ENCODE measurements at places on chromosomes 1 and 21.

GRCh38 chr21:36437745-36438128 lies 42.2 kb downstream of the CLDN14 start:
- no peak for DNase-seq

GRCh38 chr21:45515241-45516061 lies 26.8 kb downstream of the SLC19A1 start:
- DNase-seq = no peak

- no peak for DNase-seq
Measured at GRCh38 chr1:93395195-93395594, 49.5 kb downstream of the DR1 start.

DNA sequence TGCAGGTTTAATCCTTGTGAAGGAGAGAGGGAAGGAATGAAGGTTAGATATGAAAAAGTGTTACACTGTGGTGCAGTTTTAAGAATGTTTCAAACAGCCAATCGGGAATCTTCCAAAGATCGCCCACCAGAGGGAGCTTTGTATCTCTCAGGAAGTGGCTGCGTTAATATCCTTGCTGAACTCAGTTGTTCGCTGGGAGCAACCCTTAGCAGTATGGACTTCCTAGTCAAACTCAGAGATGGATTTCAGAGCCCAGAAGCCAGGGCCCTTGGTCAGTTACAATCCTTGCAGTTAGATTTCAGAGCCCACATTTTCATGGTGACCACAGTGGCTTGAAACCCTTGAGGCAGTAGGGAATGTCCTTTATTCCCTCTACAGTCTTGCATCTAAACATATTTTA lies 136.2 kb downstream of the NTNG1 start:
- no peak for DNase-seq

DNA sequence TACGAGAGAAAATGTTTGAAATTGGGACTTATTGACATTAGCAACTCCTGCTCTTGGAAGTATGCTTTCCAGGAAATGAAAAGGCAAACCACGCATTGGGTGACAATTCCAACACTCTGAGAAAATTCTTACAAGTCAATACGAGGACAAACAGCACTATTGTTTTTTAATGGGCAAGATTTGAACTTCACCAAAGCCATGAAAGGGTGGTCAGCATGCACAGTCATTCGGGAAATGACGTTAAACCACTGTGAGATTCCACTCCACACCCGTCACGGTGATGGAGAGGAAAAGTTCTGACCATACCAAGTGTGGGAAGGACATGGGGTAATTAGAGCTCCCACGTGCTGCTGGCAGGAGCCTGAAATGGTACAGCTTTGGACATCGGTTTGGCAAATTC lies 12.2 kb upstream of the PRXL2B start:
- no peak for DNase-seq

- DNase-seq = no peak
Measured at GRCh38 chr1:47399846-47400155, 16.3 kb upstream of the FOXE3 start.

- no peak for DNase-seq
Measured at GRCh38 chr21:38798481-38798882, 7.2 kb upstream of the ETS2 start.

GRCh38 chr1:41792485-41792770 lies 126.3 kb downstream of the HIVEP3 start:
- DNase-seq = no peak

GRCh38 chr1:244165021-244165420 lies 113.9 kb downstream of the ZBTB18 start:
- DNase-seq = no peak

GRCh38 chr1:119987112-119987511 lies 82.3 kb downstream of the NOTCH2 start:
- DNase-seq = no peak

DNA sequence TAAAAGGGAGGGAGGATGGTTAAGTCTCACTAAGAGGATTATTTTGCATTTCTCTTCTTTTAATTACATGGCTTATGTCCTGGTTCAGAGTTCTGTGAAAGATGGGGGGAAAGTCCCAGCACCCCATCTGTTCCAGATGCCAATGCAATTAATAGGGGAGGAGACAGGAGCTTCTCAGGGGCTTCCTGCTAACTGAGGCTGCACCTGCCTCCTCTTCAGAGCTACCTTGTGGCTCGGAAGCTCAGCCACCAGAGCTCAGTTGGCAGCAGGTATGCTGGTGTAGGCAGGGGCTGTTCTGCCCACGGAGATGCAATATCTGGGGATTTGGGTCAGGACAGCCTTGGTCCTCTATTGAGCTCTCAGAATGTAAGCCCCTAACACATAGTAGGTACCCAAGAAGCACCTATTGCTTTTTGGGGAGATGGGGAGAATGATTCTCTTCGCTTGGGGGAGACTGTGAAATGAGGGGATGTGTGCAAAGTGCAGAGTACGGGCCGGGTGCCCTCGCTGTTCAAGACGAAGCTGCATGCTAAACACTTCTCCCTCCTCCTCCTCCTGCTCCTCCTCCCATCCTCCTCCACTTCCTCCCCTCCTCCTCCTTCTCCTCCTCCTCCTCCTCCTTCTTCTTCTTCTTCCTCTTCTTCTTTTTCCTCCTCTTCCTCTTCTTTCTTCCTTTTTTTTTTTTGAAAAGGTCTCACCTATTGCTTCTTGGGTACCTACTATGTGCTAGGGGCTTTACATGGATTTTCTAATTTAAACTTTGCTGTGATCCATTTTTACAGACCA lies 279.0 kb downstream of the PTPRU start:
- DNase-seq = no peak

DNA sequence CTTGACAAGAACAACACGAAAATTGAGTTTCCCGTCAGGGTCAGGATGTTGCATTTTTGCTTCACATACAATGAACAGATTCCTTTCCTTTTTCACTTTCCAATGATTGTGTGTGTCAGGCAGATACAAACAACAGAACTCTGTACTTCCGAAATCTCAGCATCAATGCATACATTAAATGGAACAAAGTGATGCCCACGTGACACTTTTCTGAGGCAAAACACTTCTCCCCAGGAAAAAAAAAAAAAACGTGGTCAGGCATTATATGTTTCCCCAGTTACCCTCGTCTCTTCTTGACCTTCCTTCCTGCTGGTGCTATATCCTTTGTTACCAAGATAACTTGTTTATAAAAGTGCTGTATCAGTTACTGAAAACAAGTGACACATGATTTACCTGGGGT lies 181.8 kb downstream of the ZNF281 start:
- DNase-seq = no peak

DNA sequence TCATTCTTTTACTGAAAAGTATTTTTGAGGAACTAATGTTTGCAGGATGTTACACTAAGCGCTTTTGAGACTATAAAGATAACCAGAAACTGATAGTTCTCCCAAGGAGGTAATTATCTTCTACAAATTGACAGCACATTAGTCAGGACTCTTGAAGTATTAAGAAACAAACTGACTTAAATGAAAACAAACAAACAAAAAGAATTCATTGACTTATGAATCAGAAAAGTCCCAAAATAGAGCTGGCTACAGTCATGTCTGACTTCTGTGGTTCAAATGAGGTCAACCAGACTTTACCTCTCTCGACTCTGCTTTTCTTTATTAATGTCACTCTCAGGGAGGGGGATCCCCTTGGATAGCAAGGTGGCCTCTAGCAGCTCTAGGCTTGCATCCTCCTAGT lies 296.8 kb downstream of the TPR start:
- DNase-seq = no peak

DNA sequence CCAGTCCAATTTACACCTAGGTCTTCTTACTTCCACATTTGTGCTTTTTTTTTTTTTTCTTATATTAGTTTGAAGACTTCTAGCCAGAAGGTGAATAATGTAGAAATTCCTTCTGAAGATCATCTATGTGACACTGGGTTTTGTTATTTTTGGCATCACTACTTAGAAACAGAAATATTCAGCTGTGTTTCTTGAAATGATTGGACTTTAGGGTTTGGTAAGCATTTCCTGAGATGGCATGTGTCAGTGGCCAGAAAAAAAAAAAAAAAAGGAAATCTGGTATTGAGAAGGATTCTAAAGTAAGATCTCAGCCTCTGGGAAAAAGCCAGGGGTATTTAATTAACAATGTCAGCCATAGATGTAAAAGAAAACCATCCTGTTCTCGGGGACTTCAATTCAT lies 43.4 kb upstream of the LRRC8C start:
- DNase-seq = no peak

GRCh38 chr21:42068256-42068545 lies 2.9 kb upstream of the UMODL1 start:
- DNase-seq = no peak

DNA sequence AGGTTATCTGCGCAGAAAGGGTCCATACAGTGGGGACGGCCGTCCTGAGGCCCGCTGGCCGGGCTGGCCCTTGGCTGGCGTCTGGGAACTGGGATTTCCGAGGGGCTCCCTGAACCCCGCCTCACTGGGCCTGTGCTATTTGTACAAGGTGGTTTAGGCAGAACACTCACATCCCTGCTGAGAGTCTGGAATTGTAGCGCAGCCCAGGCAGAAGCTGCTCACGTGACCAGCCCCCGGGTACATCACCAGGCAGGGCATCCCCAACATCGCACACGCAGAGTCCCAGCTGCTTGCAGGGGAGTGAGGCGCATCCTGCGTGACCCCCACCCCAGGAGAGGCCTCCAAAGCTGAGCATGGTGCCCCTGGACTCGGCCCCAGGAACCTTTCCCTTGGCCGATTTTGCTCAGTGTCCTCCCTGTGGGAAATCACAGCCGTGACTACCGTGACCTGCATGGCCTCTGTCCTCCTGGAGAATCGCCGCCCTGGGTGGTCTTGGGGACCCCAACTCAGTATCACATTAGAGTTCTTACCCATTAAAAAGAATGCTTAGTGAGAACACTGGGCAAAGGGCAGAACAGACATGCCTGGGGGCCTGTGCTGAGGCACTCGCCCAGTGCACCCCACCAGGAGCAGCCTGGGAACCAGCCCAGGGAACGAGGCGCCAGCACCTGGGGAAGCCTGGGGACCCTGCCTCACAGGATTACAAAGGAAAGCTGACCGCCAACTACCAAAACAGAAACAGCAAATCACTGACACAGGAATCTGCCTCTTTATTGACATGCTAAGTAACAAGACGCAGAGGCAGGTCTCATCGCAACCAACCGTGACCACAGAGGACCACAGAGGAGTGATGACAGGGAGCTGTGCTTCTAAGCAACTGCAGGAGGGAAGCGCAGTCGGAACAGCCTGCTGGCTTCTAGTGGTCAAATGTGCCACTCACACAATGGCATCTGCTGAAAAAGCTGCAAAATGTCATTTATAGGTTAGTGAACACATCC lies 33.5 kb downstream of the UBE2G2 start:
- no peak for DNase-seq

DNA sequence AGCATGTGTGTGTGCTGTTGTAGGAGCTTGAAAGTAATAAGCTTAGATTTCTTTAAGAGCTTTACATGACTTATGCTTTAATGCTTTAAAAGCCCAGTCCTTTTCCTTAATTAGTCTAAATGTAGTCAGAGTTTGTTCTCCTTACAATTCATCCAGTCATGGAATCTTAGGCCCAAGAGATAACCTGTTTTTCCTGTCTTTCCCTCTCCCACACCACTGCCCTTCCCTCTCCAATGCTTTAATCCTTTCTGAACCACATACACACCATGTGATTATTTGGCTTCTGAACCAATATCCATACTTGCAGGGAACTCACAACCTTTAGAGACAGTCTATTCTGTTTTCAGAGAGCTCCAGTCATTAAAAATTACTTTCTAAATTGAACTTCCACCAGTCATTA lies 37.6 kb downstream of the ALG6 start:
- no peak for DNase-seq

DNA sequence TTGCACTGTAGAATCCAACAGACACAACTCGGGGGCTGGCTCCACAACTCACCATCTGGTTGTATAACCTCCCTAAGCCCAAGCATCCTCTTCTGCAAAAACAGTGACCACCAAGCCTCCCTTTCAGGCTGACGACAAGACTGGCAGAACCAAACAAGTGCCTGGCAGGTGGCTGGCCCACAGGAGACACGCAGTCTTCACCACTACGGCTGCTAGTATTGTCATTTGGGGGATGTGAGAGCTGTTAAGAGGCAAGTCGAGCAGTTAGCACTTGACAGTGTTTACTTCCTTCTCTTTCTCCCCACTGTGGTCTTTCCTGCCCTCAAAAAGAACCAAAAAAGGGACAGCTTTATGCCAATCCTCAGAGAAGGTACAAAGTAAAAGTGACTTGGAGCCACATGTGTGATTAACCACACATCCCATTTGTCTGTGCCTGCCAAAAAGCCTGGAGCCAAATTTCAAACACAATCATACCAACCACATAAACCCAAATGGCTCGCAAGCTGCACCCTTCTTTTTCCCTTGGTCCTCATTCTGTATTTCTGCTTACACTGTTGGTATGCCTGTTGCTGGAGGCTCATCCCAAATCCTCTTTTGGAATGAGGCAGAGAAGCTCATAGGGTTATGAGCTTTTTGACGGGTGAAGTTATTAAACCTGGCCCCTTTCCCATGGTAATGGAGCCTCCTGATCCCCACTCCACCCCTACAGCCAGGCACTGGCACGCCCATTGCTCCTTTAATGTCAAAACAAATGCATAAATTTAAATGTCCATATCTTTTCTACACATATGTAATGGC lies 94.1 kb downstream of the TGFBR3 start:
- no peak for DNase-seq

GRCh38 chr1:212254853-212255363 lies 30.3 kb upstream of the PPP2R5A start:
- no peak for DNase-seq

GRCh38 chr21:33205476-33205875 lies 24.3 kb upstream of the IFNAR2 start:
- no peak for DNase-seq

- no peak for DNase-seq
Measured at GRCh38 chr1:93042187-93043056, 36.7 kb upstream of the MTF2 start.

DNA sequence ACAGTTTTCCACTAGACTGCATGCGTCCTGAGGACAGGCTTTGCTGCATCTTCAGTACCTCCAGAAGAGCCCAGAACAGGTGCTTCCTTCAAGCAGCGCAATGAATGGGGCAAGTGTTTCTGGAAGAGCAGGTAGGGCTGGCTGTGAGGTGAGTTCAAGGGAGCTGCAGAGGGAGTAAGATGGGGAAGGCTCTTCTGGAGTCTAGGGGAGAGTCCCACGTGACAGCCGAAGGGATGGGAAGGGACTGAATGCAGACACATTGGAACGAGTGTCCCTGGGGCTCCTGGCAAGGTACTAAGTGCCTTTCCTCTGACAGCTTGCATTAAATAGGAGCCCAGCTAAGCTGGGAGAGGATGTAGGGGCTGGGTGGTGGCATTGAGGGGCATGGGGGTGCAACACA lies 84.2 kb downstream of the FAM78B start:
- no peak for DNase-seq

GRCh38 chr1:95196017-95196416 lies 38.0 kb upstream of the RWDD3 start:
- DNase-seq = no peak

GRCh38 chr1:33903210-33903589 lies 39.3 kb downstream of the HMGB4 start:
- no peak for DNase-seq

GRCh38 chr1:42125552-42125951 lies 27.7 kb upstream of the GUCA2B start:
- DNase-seq = no peak

DNA sequence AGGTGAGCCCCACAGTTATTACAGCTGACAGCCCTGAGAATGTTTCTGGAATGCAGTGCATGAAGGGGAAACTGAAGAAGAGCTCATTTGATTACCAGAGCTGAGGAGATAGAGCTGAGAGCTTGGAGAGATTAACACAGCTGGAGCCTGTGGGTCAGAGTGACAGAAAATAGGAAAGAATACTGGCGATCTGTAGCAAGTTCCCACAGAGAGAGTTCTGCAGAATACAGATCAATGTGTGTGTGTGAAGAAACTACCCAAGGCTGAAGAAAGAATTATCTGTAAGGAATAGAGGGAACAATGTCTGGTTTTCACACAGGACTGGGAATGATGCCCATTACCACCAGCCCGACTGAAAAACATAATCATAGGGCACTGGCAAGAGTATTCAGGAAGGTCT lies 103.6 kb upstream of the SNX7 start:
- DNase-seq = no peak

Measured in thoracic aorta (tissue), 2 donors.